Central memory CD8-positive, alpha-beta T cell (primary cell): ENCODE measurements at places on chromosomes 1 and 21.

DNA sequence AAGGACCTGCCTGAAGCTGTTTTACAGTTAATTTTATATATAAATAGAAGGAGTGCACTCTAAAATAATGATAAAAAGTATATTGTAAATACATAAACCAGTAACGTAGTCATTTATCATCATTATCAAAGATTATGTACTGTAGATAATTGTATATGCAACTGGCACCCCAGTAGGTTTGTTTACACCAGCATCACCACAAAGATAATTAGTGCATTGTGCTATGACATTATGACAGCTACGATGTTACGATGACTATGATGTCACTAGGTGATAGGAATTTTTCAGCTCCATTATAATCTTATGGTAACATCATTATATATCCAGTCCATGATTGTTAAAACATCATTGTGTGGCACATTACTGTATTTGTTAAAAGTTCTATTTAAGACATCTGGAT is 185.2 kb downstream of the LBR start:
- no peak for DNase-seq

GRCh38 chr1:23964235-23964668 is 4.6 kb downstream of the PNRC2 start:
- DNase-seq, result no peak

DNA sequence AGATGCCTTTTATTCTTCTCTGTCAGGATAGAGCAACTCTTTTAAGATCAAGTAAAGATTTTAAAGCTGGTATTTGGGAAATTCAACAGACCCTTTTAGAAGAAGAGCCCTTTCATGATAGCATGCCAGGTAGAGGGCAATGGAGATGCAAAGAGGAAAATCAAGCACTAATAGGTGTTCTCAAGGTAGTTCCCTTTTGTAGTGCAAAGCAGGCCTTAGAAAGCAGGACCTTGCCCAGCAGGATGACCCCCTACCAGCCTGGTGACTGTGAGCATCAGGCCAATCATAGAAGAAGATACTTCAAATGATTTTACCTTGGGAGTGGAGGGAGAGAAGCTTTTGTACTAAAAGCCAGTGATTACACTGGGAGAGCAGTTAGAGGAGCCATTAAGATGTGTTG is 381.4 kb upstream of the ZRANB2 start:
- no peak for DNase-seq

- DNase-seq, result no peak
Observed at GRCh38 chr1:24849672-24850295, 80.3 kb downstream of the RUNX3 start.

GRCh38 chr1:61455400-61455799 is 269.5 kb downstream of the TM2D1 start:
- DNase-seq, result no peak

- no peak for DNase-seq
Observed at GRCh38 chr21:17900990-17901385, 81.8 kb upstream of the C21orf91 start.

GRCh38 chr1:4741876-4742423 is 87.5 kb downstream of the AJAP1 start:
- no peak for DNase-seq

DNA sequence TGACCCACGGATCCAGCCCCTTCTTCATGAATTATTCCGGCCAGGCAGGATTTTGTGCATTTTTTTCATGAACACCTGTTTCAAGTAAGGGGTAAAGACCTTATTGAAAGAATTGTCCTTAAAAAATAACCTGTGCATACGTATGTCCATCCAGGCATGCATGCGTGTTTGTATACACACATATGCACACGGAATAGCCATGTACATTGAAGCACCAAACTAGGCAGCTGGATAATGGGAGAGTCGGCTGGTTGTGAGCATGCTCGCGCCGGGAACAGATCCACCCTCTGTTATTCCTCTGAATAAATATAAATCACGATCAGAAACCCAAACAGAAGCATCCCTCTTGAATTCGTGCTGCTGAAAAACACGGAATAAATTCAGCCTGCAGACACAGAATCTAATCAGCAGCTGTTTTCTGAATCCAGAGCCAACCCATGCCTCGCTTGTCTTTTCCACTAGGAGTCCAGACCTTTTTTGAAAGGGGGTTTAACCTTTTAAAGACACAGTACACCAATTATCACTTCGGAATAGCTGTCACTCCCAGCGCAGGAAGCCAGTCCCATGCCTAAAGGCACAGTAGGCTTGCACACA is at the start of gene HIVEP3:
HIVEP3 (minus strand) TSS at position 473 of the 594 bp plus-strand sequence.
- no peak for DNase-seq

DNA sequence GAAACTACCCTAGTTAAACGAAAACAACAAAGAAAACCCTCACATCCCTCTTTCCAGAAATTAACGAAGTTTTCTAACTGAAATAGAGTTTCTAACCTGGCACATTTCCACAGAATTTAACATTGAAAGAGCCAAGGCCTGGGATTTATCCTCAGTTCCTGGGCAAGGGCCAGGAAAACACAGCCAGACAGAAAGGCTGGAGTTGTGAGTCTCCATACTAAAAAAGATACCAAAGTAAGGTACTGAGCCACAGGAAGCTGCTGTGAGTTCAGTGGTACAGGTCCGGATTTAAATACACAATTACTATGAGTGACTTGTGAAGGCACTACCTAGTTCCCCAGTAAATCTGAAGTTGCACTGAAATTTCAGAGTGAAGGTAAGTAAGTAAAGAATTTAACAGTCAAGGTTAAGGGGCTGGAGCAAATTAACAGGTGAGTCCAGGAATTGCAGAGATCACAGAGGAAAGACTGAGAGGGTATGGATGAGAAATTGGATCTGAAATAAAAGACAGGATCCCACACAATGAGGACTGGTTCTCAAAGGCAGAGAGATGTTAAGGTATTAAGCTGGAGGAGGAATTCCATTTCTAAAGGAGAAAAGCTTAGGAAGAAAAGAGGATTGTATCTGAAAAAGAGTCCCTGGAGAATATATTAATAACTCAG is 905 bp downstream of the LIX1L start:
- no peak for DNase-seq

- no peak for DNase-seq
Observed at GRCh38 chr1:110005971-110006370, 21.4 kb downstream of the AHCYL1 start.

- no peak for DNase-seq
Observed at GRCh38 chr1:48619539-48619938, 147.5 kb upstream of the SPATA6 start.

GRCh38 chr1:147612366-147612765 is 58.0 kb downstream of the ACP6 start:
- no peak for DNase-seq

GRCh38 chr1:89190017-89190416 is 8.7 kb downstream of the GBP4 start:
- DNase-seq, result no peak

DNA sequence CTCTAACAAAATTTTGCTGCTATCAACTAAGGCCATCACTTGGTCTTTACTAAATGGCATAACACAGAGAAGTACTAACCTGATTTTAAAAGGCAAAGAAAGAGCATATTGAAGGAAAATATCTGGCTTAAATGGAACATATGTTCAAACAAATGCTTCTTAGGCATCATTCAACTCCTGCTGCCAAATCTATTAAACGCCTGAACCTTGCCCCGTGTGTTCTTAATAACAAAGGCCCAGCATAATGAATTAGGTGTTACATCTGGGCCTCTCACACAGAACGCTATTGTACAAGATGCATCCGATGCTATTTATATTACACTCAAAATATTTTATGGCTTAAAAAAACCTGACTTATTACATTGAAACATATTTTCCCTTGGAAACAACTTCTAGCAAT is 48.4 kb downstream of the B3GALNT2 start:
- no peak for DNase-seq

GRCh38 chr1:31374511-31375196 is 1.8 kb upstream of the FABP3 start:
- DNase-seq, result no peak

GRCh38 chr1:108703939-108704338 is 8.8 kb upstream of the FNDC7 start:
- no peak for DNase-seq

- no peak for DNase-seq
Observed at GRCh38 chr1:9340172-9340854, 47.6 kb downstream of the SPSB1 start.

DNA sequence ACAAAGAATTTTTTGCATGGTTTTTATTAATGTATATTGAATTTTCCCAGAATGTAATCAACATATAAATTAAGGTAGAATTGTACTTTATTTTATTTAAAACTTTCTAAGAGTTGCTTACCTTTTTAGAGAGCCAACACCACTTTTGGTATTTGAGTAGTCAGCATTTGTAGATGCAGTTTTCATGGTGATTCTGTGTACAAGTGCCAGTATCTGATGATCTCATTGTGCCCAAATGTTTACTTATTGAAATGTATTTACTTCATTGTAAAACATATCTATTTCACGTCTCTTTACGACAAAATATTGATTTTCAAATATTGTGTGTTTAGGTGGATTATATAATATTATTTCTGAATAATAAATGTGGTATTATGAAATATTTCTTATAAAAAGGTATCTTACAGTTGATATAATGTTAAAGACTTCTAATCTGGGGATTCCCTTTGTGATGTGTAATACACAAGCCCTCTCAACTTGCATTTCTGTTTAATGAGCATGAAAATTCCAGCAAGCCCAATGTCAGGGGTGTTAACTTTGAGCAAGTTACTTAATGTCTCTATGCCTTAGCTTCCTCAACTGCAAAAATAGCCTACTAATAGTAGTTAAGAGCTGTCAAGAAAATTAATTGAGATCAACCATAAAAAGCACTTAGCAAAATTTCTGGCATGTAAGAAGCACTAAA is 141.8 kb upstream of the ZNF648 start:
- DNase-seq, result no peak

DNA sequence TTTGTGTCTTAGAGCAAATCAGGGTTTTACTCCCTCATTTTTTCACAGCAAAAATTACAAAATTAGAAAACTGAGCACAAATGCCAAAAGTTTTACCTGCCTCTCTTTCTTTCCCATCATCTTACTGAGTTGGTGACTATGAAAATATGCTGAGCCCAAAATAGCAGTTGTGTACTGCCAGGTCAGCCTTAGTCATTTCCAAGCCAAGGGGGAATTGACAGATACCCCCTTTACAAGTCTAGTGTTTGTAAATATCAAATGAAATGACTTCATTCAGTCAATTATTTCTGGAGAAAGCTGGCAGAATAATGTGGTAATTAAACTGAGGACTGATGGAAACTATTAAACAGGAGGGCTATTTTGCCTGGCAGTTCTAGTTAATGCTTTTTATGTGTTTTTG is 11.4 kb upstream of the GORAB start:
- no peak for DNase-seq

DNA sequence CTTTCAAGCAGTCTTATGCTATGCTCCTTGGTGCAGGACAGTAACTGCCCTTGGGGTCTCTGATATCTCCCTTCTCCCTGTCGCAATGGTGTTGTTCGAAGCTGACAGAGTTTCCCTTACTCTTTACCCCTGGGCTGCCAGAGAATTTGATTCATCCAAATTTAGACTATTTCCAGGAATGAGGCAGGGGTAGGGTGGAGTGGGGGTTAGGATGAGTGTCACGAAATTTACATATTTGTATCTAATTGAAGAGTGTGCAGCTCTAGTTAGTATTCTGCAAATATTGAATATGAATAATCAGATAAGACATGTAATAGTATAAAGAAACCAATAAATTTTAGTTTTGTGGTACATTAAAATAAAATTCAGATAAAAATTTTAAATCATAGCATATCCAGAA is 140.0 kb upstream of the LMO4 start:
- no peak for DNase-seq

- no peak for DNase-seq
Observed at GRCh38 chr1:71640998-71641397, 560.2 kb upstream of the ZRANB2 start.

DNA sequence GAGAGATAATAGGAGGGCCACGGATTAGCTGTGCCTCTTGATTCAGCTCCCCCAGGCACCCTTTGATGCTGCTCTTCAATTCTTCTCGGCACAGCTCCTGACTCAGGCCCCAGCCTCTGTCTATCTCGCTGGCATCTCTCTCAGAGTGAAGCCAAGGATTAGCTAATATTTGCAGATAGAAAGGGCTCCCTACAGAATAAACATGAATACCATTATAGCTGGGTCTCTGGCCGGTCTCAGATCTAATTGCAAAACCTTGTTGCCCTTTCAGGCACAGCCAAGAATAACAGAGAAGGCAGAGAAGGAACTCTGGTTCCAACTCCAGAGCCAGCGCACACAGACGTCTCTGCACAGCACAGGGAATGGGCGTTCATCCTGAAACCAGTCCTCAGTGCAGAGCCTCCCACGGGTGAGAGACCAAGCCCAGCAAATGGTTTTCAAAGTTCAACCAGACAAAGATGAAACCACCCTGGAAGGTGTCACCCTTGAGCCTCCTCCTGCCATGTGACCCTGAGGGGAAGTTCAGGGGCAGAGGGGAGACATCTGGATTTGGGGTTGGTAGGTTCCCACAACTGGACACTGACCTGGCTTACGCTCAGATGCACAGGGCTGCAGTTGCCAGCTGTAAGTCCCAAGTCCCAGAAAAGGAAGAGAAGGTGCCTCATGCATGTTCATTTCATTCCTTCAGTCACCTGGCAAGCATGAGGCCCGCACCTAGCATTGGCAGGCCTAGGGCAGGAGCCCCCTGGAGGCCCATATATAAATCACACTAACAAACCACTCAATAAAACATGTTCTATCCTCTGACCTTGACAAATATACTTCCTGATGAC is 394.0 kb downstream of the NPHP4 start:
- no peak for DNase-seq

GRCh38 chr21:31644643-31645042 is 14.8 kb upstream of the SOD1 start:
- DNase-seq, result no peak

GRCh38 chr1:31650161-31651088 is 5.7 kb upstream of the PEF1 start:
- DNase-seq, result no peak

DNA sequence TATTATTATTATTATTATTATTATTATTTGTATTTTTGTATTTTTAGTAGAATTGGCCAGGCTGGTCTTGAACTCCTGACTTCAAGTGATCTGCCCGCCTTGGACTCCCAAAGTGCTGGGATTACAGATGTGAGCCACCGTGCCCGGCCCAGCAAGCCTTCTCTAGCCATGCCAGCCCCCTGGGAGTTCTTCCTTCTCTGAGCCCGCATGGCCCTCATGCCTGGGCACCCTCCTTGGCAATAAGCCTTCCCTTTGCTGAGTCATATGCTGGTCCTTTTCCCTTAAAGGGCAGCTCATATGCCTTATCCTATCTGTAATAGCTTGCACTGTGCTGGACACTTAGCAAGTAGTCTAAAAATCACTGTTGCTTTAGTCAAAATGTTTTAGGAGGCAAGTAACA is 8.5 kb upstream of the NBL1 start:
- DNase-seq, result no peak

DNA sequence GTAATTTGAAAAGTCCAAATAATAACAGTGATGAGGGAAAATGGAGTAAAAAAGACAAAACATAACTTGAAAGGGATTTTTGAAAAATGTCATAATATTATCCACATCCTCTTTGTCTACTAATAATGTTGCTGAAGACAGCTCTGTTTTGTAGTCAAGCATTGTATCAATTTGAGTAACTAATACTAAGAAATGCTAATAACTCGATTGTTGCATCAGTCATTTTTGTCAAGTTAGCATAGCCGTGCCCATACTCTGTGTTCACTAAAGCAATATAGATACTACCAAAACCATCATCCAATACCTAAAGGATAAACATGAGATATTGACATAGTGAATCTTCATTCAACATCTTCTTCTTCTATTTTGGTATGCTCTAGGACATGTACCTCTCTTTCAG is 17.3 kb downstream of the PDC start:
- DNase-seq, result no peak

- no peak for DNase-seq
Observed at GRCh38 chr1:223836586-223836985, 9.2 kb downstream of the TP53BP2 start.
